ENCODE measurements at places on chromosomes 11 and 22. TPM values are rescaled to one million over a fixed set of nuclear protein-coding genes. Genes with fewer than 3 reads are reported as not detected.

The KCNQ1OT1 gene
- total RNA-seq: 0.59 TPM

The DGCR6L gene
- 37.2 TPM for total RNA-seq

The OOSP4B gene
- total RNA-seq: not detected

The RIBC2 gene
- total RNA-seq: 12.4 TPM

The UFD1 gene
- 96.2 TPM for total RNA-seq

The MPEG1 gene
- not detected for total RNA-seq

The IFITM5 gene
- not detected for total RNA-seq

The ANO5 gene
- not detected for total RNA-seq

The OR5A1 gene
- not detected for total RNA-seq

The OR2AT4 gene
- not detected for total RNA-seq

The P2RY2 gene
- total RNA-seq: not detected

The OR51S1 gene
- total RNA-seq: not detected

The NAV2 gene
- total RNA-seq: 0.28 TPM

The GAB4 gene
- not detected for total RNA-seq

The CRACR2B gene
- total RNA-seq: 1.5 TPM

The NARS2 gene
- 38.0 TPM for total RNA-seq

The SLC39A13 gene
- total RNA-seq: 13.3 TPM

The PRG3 gene
- not detected for total RNA-seq

The TRPM5 gene
- not detected for total RNA-seq

The SOX10 gene
- not detected for total RNA-seq

The SHISAL1 gene
- not detected for total RNA-seq

The NRXN2 gene
- not detected for total RNA-seq

The TEAD1 gene
- 0.66 TPM for total RNA-seq

The MUC5AC gene
- total RNA-seq: not detected

The GDPD4 gene
- not detected for total RNA-seq

The MS4A12 gene
- not detected for total RNA-seq

The SCN4B gene
- 0.07 TPM for total RNA-seq

The ANKK1 gene
- not detected for total RNA-seq

The CATSPERZ gene
- total RNA-seq: not detected

The OSM gene
- total RNA-seq: 62.8 TPM

The BATF2 gene
- 0.09 TPM for total RNA-seq

The SYNGR1 gene
- not detected for total RNA-seq

The PGM2L1 gene
- total RNA-seq: 4.9 TPM

The MB gene
- 2.7 TPM for total RNA-seq

The CD3E gene
- 571 TPM for total RNA-seq

The SLC22A8 gene
- not detected for total RNA-seq

The MPPED2 gene
- total RNA-seq: not detected

The ARHGEF17 gene
- total RNA-seq: 0.05 TPM

The FOXRED2 gene
- 25.4 TPM for total RNA-seq

The DERL3 gene
- 14.8 TPM for total RNA-seq

The OR11H1 gene
- total RNA-seq: not detected

The RTN4RL2 gene
- total RNA-seq: 0.23 TPM

The GGT5 gene
- total RNA-seq: 0.07 TPM

The SLC22A9 gene
- not detected for total RNA-seq

The MYRF gene
- total RNA-seq: 1.1 TPM

The AIFM3 gene
- total RNA-seq: 0.37 TPM

The RAB39A gene
- not detected for total RNA-seq

The FGF19 gene
- total RNA-seq: not detected

The TYMP gene
- total RNA-seq: 63.0 TPM

The GRIA4 gene
- not detected for total RNA-seq

The MICAL3 gene
- 47.0 TPM for total RNA-seq

The MS4A3 gene
- not detected for total RNA-seq

The LRRC4C gene
- total RNA-seq: not detected

The MMP3 gene
- total RNA-seq: not detected

Measured in activated CD4-positive, alpha-beta T cell treated with anti-CD3 and anti-CD28 coated beads, Interleukin-2, amount 10 ng/mL, durations not matched to agents 24 days and 14 days (primary cell).